ENCODE measurements at places on chromosomes 5 and 9. TPM values are rescaled to one million over a fixed set of nuclear protein-coding genes. Genes with fewer than 3 reads are reported as not detected.

The TMC1 gene
- not detected for total RNA-seq

The SERF1A gene
- total RNA-seq = 7.6 TPM

The ATP10B gene
- 0.99 TPM for total RNA-seq

The FOXD4 gene
- 0.40 TPM for total RNA-seq

The PTGES2 gene
- total RNA-seq = 61.9 TPM

The EGFL7 gene
- 134 TPM for total RNA-seq

The ZNF454 gene
- total RNA-seq = 3.7 TPM

The ZFP2 gene
- total RNA-seq = 2.3 TPM

The QSOX2 gene
- total RNA-seq = 5.4 TPM

DNA sequence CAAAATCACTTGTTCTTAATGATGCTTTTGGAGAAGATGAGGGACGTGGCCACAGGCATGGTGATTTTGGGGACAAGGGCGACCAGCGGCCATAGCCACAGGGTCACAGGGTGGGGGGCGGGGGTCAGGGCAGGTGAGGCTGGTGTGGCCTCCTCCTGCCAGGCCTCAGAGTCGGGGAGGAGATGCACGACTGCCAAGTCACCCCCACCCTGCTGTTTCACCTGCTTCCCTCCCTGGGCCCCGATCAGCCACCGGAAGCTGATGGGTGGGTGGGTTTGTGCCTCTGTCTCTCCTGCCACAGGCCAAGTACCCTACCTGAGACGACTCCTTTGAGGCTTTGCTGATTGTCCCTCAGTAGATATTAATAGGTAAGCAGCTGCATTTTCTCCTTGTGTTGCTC lies 199.3 kb downstream of the PAX5 start:
- DNase-seq = no peak

GRCh38 chr5:119409235-119409815 lies 43.0 kb upstream of the HSD17B4 start:
- DNase-seq = no peak

- DNase-seq = peak; percentile 12
These were observed 9.6 kb downstream of the SEC61B start for GRCh38 chr9:99231711-99232110.

GRCh38 chr9:114003351-114003750 lies 74.7 kb downstream of the AMBP start:
- no peak for DNase-seq

- peak; percentile 8 for DNase-seq
These were observed 273.5 kb downstream of the TMEM38B start for GRCh38 chr9:105967797-105968196.

DNA sequence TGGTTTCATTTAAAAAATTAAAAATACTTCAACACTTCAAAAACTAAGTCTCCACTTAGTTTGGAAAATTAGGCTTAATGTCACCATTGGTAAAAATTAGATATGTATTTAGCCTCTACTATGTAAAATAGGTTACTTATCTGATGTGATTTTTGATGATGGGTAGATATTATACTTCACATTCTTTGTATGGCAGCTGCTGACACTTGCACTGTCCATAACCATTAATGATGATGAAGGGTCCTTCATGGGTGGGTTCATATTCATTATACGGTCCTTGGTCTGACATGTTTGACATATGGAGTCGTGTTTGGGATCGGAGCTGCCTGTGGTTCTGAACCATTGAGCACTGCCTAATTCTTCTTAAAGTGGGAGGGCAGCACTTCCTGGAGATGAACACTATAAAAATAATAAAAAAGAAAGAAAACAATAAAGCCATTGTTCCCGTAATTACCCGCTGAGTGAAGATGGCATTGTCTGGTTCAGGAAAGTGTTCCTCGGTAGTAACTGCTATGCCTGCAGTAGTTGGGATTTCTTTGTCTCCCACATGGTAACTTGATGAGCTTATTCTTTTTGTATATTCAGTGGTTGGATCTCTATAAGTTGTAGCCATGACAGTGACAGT lies 2.2 kb downstream of the LRRTM2 start:
- no peak for DNase-seq

DNA sequence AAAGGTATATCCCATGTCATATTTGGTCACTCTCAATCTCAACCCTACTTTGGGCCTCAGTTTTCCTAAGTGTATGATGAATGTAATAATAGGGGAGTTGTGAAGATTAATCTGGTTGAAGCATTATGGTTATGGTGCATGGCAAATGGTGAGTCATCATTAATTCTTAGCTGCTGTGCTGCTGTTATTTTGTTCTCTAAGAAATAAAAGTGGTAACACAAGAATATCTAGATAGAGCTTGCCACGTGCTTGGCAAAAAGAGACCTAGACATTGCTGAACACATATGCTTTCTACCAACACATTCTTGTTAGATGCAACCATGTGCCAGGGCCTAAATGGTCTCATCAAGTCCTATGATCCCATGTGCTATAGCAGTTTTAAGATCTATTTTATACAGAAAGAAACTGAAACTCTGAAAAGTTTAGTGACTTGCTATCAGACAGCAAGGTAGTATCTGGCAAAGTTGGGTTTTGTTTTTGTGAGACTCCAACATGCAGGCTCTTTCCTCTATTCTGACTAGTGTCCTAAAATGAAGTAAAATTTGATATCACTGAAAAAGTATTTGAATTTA lies 699.9 kb upstream of the MEF2C start:
- no peak for DNase-seq

DNA sequence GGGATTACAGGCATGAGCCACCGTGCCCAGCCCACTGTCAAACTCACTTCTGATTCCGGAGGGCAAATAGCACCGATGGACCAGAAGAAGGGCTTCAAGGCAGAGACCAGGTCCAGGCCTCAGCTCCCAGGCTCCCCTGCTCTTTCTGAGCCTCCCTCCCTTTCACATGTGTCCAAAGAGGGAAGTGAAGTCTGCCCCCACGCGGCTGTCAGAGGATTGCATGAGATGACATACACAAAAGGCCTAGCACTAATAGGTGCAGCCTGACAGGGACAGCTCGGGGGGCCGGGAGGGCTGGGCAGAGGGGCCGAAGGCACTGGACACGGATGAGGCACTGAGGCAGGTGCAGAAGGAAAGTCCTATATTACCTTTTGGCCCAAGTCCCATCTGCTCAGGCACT lies 16.1 kb downstream of the FBP1 start:
- DNase-seq = no peak

- DNase-seq = no peak
These were observed 359.3 kb downstream of the TMEM161B start for GRCh38 chr5:87909382-87909781.

DNA sequence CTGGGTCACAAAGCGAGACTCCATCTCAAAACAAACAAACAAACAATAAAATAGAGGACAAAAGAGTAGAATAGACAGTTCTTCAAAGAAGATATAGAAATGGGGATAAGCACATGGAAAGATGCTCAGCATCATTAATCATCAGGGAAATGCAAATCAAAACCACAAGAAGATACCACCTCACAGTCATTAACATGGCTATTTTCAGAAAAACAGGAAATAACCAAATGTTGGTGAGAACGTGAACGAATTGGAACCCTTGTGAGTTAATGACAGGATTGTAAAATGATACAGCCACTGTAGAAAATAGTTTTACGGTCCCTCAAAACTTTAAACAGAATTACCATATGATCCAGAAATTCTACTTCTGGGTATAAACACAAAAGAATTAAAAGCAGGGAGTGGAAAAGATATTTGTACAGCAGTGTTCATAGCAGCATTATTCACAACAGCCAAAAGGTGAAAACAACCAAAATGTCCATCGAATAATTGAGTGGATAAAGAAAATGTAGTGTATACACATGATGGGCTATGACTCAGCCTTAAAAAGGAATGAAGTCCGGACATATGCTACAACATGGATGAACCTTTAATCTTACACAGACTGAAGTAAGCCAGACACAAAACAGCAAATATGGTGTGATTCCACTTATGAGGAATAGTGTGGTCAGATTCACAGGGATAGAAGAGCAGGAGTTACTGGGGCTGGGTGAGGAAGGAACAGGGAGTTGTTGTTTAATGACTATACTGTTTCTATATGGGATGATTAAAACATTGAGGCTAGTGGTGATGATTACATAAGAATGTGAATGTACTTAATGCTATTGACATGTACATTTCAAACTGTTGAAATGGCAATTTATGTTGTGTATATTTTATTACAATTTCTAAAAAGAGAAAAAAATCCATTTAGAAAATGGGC lies 19.7 kb downstream of the OR2V2 start:
- DNase-seq = no peak

GRCh38 chr5:139137697-139138096 lies 60.5 kb downstream of the SIL1 start:
- no peak for DNase-seq

DNA sequence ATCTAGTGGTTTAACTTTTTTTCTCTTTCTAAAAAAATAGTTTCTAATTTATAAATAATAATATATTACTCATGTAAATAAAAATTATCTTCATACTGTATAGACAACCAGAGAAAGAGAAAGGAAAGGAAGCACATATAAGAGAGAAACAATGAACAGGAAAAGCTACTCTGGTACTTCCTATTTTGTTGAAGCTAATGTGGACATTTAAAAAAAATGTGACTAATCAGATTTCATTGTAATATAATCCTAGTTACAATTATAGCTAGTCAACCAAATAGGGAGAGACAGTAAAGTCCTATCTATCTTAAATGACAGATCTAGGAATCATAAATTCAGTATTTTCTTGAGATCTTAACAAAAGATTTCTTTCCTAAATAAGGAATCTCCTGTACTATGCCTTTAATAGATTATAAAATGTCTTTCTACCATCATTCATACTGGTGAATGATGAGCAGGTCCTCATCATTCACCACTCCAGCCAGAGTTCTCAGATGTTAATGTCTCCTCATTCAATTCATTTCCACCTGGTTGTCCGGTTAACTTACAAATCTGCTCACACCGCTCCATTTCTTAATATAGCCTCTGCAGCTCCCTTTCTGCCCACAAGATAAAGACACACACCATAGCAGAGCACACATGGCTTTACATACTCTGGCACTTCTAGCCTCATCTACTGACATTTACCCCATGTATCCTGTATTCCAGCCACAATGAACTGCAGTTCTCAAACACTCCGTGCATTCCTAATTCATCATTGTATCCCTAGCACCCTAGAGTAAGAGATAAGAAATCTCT lies 30.9 kb downstream of the ZFR start:
- no peak for DNase-seq

DNA sequence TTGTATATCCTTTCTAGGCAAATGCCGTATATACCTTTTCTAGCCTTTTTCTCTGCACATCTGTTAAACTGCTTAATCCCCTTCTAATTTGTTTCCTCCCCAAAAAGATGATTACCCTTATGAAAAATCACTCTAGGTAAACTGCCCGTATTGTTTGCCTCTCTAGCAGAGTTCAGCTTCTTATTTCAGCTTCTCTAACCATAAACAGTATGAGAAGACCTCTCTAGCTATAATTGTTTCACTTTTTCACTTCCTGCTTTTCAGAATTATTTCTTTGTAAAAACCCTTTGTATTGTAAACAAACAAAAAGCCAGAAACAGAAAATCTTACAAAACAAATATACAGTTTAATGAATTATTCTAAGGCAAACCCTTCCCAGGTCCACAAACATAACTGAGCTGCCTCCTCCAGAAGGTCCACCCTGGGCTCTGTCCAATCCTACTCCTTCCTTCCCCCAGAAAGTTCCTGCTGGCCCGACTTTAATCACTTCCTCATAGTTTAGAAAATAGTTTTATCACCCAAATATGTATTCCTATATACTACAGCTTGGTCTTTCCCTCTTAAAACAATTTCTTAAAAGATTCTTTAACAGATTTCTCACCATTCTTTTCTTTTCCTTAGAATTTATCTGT lies 158.1 kb downstream of the FGF1 start:
- no peak for DNase-seq

DNA sequence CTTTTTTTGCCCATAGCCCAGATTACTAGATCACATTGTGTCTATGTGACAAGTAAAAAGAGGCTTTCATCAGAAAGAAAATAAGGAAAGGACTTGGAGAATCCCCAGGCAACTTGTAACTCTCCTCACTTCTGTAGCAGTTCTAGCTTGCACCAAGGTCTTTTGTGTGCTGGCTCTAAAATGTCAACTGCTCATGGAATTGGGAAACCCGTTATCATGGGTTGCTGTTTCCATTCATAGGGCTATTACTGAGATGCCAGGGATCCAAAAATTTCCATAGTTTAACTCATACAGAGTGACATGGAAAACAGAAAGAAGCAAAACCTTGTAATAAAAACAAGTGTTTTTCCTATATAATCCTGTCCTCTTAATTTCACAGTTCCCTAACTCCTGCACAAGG lies 123.9 kb upstream of the FBXL7 start:
- DNase-seq = no peak

DNA sequence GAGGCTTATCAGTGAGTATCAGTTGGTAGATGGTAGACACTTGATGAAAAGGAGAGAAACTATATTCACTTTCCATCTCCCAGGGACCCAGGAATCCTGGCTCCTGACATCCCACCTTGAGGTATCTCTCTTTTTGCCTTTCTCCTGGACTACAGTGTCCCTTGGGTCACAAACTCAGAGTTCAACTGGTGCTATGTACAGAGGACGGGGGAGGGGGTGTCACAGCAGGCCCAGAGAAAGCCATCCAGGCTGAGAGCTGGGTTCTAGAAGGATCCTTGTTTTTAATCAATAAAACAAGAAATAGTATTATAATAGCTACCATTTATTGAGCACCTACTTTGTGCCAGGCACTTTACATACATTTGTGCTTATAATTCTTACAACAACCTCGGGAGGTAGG lies 10.3 kb downstream of the MYORG start:
- no peak for DNase-seq

- DNase-seq = no peak
These were observed 12.6 kb upstream of the FYB1 start for GRCh38 chr5:39231705-39232525.

- no peak for DNase-seq
These were observed 4.0 kb downstream of the PAPPA start for GRCh38 chr9:116157436-116158138.

- no peak for DNase-seq
These were observed 860.1 kb upstream of the TYRP1 start for GRCh38 chr9:11833056-11833455.

GRCh38 chr5:208449-209114 lies 9.4 kb downstream of the CCDC127 start:
- no peak for DNase-seq

DNA sequence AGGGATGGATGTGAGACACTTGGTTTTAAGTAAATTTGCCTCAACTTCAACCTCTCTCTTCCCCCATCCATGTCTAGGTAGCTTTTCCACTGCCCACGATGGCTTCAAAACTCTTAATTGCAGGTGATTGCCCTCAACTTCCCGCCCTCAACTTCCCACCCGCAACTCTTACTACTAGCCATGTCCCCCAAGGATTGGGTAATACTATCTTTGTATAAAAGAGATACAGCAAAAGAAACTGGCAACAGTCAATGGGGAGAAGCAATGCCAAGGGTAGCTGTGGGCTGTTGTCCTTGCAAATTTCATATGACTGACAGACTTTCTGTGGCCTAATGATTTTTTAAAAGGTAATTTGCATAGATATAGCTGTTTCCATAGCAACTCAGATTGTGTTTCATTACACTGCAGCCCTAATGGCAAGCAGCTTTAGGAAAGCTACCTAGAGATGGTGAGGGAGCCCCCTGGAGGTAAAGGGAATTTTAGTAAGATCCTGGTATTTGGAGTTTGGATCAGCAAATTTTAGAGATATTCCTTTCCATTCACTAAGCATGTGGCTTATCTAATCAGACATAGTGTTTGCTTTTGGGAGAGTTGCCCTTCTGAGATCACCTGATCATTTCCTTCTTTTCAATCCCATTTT lies 421.5 kb upstream of the DAP start:
- DNase-seq = no peak
